ENCODE measurements at places on chromosomes 12 and 14.
A peak's percentile ranks its signal among the peaks of the same experiment; 100 is the strongest.

DNA sequence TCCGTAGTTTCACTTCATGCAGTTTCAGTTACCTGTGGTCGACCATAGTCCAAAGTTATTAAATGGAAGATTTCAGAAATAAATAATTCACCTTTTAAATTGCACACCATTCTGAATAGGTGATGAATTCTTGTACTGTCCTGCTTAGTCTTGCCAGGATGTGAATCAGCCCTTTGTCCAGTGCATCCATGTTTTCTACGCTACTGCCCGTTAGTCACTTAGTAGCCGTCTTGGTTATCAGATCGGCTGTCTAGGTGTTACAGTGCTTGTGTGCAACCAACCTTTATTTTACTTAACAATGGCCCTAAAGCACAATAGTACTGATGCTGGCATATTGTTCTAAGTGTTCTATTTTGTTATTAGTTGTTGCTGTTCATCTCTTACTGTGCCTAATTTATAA is 146.7 kb downstream of the ACSS3 start:
- H3K36me3 ChIP-seq: no peaks in the 10 kb centered on the region
- H3K4me3 ChIP-seq: no peak overlapping the region
- no peaks in the 10 kb centered on the region for H3K27me3 ChIP-seq

DNA sequence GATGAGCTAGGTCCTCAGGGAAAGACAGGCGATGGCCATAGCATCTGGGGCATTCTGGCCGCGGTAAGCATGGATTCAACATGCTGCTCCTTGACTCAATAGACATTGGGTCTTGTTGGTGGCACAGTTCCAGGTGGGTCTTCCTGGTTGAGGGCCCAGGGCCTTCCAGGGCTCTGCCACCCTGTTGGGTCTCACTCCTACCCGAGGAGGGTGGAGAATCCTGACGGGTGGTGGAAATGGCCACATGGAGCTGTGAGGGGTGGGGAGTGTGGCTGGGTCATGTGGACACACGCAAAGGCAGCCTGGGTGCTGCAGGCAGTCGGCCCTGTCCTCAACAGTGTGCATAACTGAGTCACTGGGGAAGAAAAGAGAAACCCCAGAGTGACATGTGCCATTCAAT is 148.1 kb downstream of the KIF26A start:
- no peak for DNase-seq
- no peaks in the 10 kb centered on the region for H3K36me3 ChIP-seq
- H3K27me3 ChIP-seq: no peaks in the 10 kb centered on the region
- H3K27ac ChIP-seq: no peak overlapping the region
- H3K4me3 ChIP-seq: no peak overlapping the region

- H3K4me1 ChIP-seq: peaks cover 33% of the 10 kb centered on the region
- H3K4me3 ChIP-seq: peak overlapping the region; percentile 100
- H3K27me3 ChIP-seq: no peaks in the 10 kb centered on the region
- peak overlapping the region; percentile 99 for H3K27ac ChIP-seq
Measured at GRCh38 chr14:22839159-22839779, 2.9 kb downstream of the MMP14 start.

DNA sequence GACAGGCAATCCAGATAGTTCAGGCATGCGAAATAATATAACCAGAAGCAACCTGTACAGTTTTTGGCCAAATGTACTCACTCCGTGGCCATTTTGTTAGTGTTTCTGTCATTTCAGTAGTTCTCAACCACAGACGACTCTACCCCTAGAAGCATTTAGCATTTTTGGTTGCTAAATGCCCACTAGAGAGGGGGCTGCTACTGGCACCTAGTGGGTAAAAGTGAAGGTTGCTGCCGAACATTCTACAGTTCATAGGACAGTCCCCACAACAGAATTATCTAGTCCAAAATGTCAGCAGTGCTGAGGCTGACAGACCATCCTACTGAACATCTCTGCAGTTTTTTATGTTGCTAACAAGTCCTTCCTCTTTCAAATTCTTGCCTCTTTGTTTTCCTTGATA is 107.4 kb downstream of the TSHR start:
- H3K27ac ChIP-seq: no peak overlapping the region
- H3K4me1 ChIP-seq: no peaks in the 10 kb centered on the region
- H3K4me3 ChIP-seq: no peak overlapping the region
- H3K27me3 ChIP-seq: no peaks in the 10 kb centered on the region
- no peaks in the 10 kb centered on the region for H3K36me3 ChIP-seq
- DNase-seq: peak; percentile 30

DNA sequence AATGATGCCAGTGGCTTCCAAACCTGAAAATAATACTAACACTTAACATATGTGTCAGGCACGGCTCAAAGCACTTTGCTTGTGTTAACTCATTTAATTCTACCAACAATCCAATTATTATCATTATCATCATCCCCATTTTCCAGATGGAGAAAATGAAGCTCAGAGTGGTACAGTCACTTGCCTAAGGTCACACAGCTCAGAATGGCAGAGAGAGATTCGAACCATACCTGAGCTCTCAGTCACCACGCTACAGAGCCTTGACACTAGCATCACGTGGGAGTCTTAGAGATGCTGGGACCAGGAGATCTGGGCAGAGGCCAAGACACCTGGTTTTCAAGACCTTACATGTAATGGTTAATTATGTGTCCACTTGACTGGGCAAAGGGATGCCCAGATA is 34.2 kb downstream of the DHX37 start:
- H3K27me3 ChIP-seq: no peaks in the 10 kb centered on the region
- peaks cover 56% of the 10 kb centered on the region for H3K36me3 ChIP-seq
- H3K4me3 ChIP-seq: no peak overlapping the region
- H3K4me1 ChIP-seq: no peaks in the 10 kb centered on the region
- no peak for DNase-seq
- no peak overlapping the region for H3K27ac ChIP-seq

DNA sequence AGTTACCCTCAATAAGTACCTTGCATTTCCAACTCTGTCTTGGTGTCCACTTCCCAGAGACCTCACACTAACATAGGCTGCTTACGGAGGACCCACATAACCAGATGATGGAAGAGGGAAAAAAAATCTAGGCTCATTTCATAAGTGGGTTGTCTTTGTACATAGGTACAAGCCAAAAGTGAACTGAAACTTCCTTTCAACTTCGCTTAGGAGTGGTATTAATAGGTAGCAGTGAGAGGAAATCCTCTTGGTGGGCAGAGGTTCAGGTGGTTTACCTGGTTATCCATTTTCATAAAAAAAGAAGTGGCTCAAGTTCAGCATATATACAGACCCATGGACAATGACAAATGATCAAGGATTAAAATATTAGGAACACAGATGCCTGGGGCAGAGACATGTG is 35.8 kb upstream of the RNU6-7 start:
- H3K4me3 ChIP-seq: no peak overlapping the region
- H3K27ac ChIP-seq: no peak overlapping the region
- no peaks in the 10 kb centered on the region for H3K27me3 ChIP-seq
- DNase-seq: no peak
- H3K4me1 ChIP-seq: peaks cover 6% of the 10 kb centered on the region

DNA sequence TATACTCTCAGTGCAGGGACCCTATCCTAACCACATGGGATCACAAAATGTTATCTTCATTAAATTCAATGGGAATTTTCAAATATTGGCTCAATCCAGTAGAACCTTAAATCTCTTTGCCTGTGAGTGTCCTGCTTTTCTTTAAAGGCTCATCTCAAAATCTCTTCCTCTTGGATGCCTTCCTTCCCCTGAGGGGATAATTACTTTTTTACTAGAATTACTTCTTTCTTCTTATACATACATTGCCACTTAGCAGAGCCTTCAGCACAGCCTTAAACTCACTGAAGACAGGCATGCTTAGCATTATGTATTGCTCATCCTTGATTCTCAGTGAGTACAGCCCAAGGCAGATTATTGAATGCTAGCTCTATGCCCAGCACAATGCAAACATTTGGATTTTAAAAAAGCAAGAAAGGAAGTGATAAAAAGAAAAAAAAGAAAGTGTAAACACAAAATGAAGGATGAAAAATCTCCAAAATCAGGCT is 1918.0 kb upstream of the FLRT2 start:
- H3K4me1 ChIP-seq: peaks cover 5% of the 10 kb centered on the region
- DNase-seq: no peak
- no peaks in the 10 kb centered on the region for H3K27me3 ChIP-seq
- no peak overlapping the region for H3K27ac ChIP-seq
- H3K36me3 ChIP-seq: no peaks in the 10 kb centered on the region

GRCh38 chr12:74584483-74585062 is 46.9 kb downstream of the ATXN7L3B start:
- no peaks in the 10 kb centered on the region for H3K36me3 ChIP-seq
- DNase-seq: no peak
- no peak overlapping the region for H3K4me3 ChIP-seq
- H3K27ac ChIP-seq: no peak overlapping the region

- H3K4me3 ChIP-seq: no peak overlapping the region
- H3K27me3 ChIP-seq: no peaks in the 10 kb centered on the region
- no peak for DNase-seq
- no peaks in the 10 kb centered on the region for H3K36me3 ChIP-seq
- H3K4me1 ChIP-seq: peaks cover 31% of the 10 kb centered on the region
- H3K27ac ChIP-seq: no peak overlapping the region
Measured at GRCh38 chr12:97800561-97800960, 338.0 kb downstream of the RMST start.

DNA sequence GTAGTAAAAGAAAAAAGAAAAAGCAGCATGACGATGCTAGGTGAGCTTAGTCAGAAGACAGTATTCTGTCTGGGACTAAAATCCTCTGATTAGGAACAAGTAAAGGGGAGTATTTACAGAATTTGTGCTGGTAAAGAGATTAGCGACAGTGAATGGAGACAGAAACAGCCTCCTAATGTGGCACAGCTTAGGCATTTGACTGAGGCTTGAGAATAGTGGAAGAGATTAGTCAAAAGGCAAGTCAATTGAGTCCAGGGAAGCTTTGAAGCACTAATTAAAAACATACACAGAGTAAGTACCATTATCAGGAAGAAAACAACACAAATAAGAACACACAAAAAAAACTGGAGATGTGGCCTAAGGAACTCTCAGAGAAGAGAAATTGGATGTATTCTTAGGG is 131.9 kb upstream of the CLEC14A start:
- peaks cover 59% of the 10 kb centered on the region for H3K27me3 ChIP-seq
- H3K36me3 ChIP-seq: no peaks in the 10 kb centered on the region
- no peak for DNase-seq
- no peak overlapping the region for H3K4me3 ChIP-seq
- no peak overlapping the region for H3K27ac ChIP-seq

- peaks cover 46% of the 10 kb centered on the region for H3K27me3 ChIP-seq
- no peak overlapping the region for H3K4me3 ChIP-seq
- no peak overlapping the region for H3K27ac ChIP-seq
- no peaks in the 10 kb centered on the region for H3K36me3 ChIP-seq
- H3K4me1 ChIP-seq: no peaks in the 10 kb centered on the region
- no peak for DNase-seq
Measured at GRCh38 chr12:132366341-132366861, 37.0 kb upstream of the GALNT9 start.

DNA sequence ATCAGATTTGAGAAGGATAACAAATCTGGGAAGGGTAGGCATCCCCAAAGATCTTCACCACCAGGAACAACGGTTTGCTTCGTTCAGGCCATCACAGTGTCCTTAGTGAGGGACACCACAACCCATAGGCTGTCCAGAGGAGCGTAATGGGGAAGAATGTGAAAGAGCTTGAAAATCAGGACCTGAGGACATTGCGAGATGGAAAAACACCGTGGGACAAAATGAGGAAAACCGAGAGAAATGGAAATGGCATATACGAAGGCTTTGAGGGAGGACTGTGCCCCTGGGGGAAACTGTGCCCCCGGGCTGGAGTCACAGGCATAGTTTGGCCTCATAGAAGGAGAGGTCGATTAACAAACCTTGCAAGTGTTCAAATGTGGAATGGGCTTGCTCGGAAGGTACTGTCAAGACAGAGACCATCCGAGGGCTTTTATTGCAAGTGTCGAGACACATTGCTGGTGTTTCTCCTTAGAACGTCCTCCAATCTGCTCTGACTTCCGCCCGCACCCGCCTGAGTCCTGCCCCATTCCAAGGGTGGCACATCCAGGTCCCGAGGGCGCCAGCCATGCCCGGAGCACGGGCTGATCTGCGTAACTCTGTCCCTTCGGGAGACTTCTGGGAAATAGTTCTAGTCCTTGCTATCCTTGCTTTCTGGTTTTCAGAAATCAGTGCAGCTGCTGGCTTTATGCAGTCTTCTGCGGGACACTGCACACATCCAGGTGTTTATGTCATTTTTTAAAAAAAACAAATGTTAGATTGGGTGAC is 885 bp upstream of the PALS1 start:
- no peaks in the 10 kb centered on the region for H3K36me3 ChIP-seq
- H3K27ac ChIP-seq: peak overlapping the region; percentile 84
- peak; percentile 16 for DNase-seq
- peak overlapping the region; percentile 89 for H3K4me3 ChIP-seq
- H3K27me3 ChIP-seq: peaks cover 26% of the 10 kb centered on the region

DNA sequence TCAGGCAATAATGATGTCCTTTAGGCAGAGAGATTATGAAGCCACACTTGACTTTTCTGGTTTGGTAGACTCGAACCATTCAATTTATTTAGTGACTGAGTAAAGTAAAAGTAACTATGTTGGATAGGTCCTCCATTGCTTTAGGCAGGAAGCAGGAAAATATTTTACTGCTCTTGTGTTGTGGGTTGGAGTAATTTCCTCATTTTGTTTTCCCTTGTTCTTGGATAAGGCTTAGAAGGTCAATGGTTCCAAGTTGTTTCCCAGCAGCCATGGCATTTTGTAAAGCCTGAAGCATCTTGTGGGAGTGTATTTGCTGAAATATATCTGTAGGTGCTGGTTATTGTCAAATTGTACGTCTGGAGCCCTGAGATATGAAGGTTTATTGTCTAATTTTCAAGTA is 161.2 kb upstream of the SLC38A2 start:
- no peak overlapping the region for H3K4me3 ChIP-seq
- H3K27me3 ChIP-seq: no peaks in the 10 kb centered on the region
- H3K27ac ChIP-seq: no peak overlapping the region
- no peak for DNase-seq
- H3K36me3 ChIP-seq: peaks cover 6% of the 10 kb centered on the region
- H3K4me1 ChIP-seq: peaks cover 13% of the 10 kb centered on the region

GRCh38 chr12:26848156-26848825 is 15.3 kb upstream of the ITPR2 start:
- H3K4me1 ChIP-seq: no peaks in the 10 kb centered on the region
- H3K27ac ChIP-seq: no peak overlapping the region
- H3K36me3 ChIP-seq: no peaks in the 10 kb centered on the region
- H3K4me3 ChIP-seq: no peak overlapping the region

DNA sequence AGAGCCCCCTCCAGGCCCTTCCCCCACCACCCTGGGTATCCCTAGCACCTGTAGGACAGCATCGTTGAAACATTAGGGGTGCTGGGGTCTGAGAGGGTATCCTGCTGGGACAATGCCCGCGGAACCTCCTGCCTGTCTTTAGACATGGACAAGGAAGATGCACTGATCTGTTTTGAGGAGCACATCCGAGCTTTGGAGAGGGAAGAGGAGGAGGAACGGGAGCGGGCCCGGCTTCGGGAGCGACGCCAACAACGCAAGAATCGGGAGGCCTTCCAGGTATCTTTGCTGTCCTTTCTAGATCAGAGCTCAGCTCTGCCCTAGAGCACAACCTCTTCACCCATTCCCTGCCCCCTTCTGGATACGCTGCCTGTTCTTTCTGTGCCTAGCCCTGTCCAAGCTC is 13.2 kb downstream of the PRPF40B start:
- H3K4me3 ChIP-seq: no peak overlapping the region
- no peak for DNase-seq
- no peaks in the 10 kb centered on the region for H3K27me3 ChIP-seq
- H3K4me1 ChIP-seq: peaks cover 21% of the 10 kb centered on the region
